Tongue (tissue), 3 donors: ENCODE measurements at places on chromosomes 13 and 19. TPM values are rescaled to one million over a fixed set of nuclear protein-coding genes. Genes with fewer than 3 reads are reported as not detected.

Gene KLHL1
- 0.31 TPM for total RNA-seq

GRCh38 chr13:41418027-41418426 lies 39.3 kb upstream of the RGCC start:
- DNase-seq, result peak; percentile 13

- peak; percentile 41 for DNase-seq
Measured at GRCh38 chr13:110274687-110275086, 32.3 kb downstream of the COL4A1 start.

Gene PCP2
- total RNA-seq, result not detected

GRCh38 chr13:23456437-23457210 lies 23.1 kb upstream of the SACS start:
- peak; percentile 58 for DNase-seq

GRCh38 chr19:45682908-45683307 lies 8.8 kb downstream of the SNRPD2 start:
- DNase-seq, result no peak

GRCh38 chr19:11067356-11068113 lies 21.7 kb upstream of the LDLR start:
- DNase-seq, result no peak

Gene JAK3
- total RNA-seq, result 4.6 TPM

DNA sequence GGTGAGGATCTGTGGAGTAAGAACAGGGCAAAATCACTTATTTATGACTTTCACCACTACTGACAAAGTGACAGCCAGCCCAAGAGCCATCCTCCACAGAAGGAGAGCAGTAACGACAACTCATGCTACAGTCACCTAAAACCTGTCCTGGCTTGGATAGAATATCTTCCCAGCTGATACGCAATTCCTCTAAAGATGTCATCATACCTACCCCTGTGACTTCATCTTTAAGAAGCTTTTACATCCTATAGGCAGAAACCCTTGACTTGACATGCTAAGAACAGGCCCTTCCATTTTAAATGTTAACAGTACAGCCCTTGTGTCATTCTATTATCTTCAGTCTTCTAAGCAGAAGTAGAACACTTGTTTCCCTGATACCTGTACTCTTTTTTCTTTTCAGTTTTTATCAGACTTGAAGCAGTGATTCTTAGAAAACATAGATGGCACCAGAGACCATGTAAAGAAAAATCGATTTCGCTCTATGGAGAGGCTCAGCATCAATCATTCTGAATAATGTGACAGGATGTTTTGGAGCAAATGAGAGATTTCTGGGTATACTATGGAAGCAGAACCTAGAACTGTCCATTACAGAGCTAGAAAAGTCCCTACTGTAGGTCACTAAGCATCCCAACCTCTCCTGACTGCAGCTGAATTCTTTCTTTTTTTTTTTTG lies 20.1 kb downstream of the STOML3 start:
- peak; percentile 9 for DNase-seq

DNA sequence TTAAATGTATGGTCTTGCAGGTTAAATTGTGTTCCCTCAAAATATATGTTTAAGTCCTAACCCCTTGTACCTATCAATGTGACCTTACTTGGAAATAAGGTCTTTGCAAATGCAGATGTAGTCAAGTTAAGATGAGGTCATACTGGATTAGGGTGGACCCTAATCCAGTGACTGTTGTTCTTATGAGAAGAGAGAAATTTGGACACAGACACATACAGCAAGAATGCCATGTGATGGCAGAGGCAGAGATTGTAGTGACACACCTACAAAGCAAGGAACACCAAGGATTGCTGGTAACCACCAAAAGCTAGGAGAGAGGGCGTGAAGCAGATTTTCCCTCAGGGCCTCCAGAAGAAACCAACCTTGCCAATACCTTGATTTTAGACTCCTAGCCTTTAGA lies 50.2 kb downstream of the LACC1 start:
- no peak for DNase-seq

DNA sequence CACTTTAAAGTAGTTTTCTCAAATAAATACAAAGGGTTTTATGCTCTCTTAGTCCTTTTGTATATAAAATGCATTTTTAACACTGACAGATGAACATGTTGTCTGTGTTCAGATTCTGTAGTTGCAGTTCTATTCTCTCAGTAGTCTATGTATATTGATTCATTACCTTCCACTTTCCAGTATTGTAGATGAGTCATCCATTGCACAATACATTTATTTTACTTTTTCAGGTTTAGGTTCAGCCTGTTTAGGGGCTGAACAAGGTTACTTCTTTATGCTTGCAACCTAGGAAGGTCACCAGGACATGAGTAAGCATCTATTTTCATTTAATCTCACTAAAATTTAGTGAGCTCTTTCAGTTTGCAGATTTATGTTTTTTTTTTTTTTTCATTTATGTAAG lies 173.6 kb downstream of the NALCN start:
- DNase-seq, result no peak

Gene SPIB
- total RNA-seq, result 0.10 TPM

Gene SPC24
- 12.3 TPM for total RNA-seq

- DNase-seq, result no peak
Measured at GRCh38 chr13:45603338-45603737, 12.2 kb downstream of the ERICH6B start.

GRCh38 chr19:5021046-5021445 lies 52.1 kb downstream of the KDM4B start:
- no peak for DNase-seq
